ENCODE measurements at places on chromosomes 1 and 21.

- peak; percentile 79 for DNase-seq
Measured at GRCh38 chr1:54081306-54082270, 28.2 kb downstream of the TCEANC2 start.

- DNase-seq, result no peak
Measured at GRCh38 chr1:24897263-24898151, 32.6 kb downstream of the RUNX3 start.

GRCh38 chr1:236041631-236042618 is 23.0 kb downstream of the NID1 start:
- DNase-seq, result no peak

DNA sequence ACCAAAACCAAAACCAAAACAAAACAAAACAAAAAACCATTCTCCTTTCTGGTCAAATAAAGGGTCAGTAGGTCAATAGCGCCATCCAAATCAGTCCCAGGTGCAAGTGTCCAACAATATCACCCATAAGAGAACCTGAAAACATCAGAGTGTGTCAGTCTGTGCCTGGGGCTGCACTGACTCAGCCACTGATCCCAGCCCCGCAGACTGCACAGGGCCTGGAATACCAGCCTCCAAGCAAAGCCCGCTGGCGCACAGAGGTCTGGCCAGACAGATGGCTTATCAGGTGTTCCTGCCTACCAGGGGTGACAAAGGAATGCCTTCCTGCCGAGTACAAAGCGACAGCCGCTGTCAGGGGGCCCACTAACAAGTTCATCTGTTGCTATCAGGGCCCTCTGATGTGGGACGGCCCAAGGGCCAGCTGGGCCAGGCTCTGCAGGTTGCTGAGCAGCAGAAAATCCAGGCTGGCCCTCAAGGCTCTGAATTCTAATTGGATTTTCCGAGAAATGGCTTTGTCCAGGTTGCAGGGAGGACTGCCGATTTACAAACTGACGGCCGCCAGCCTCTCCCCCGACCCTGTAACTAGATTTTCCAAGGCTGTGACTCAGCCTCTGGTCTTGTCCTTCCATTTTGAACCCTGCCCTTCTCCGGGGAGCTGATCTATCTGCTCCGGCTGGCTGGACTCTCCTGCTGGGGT is 13.7 kb upstream of the TMEM51 start:
- peak; percentile 40 for DNase-seq

- DNase-seq, result no peak
Measured at GRCh38 chr1:115650961-115651360, 9.2 kb downstream of the VANGL1 start.

GRCh38 chr1:93080179-93080823 is 1.2 kb downstream of the MTF2 start:
- DNase-seq, result peak; percentile 80

DNA sequence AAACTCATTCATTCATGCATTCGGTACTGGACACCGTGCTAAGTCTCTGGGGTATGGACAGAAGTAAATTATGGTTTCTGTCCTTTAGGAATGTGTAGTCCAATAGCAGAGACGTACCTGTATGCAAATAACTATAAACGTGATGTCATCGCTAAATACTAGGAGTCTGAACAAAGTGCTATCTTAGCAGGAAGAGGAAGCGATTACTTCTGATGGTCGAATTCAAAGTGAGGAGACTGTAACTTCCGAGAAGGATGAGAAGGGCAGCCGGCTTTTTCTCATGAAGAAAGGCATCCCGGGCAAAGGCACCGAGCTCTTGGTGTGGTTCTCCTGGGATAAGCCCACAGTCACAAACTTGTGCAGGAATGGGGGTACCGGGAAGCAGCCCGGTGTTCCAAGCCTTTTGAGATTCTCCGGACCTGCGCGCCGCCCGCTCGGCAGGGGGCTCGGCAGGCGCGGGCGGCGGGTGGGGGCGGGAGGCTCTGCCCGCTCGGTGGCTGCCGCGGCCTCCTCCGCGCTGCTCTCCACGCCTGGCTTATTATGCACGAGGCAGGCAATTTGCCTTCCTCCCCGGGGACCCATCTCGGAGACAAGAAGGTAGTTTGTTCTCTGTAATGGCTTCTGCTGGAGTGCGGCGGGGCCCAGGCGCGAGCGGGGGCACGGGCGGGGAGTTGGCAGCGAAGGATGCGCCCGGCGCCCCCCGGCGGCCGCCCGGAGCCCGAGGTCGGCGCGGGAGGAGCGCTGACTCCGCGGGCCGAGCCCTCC is 67.5 kb upstream of the CD1D start:
- peak; percentile 40 for DNase-seq

DNA sequence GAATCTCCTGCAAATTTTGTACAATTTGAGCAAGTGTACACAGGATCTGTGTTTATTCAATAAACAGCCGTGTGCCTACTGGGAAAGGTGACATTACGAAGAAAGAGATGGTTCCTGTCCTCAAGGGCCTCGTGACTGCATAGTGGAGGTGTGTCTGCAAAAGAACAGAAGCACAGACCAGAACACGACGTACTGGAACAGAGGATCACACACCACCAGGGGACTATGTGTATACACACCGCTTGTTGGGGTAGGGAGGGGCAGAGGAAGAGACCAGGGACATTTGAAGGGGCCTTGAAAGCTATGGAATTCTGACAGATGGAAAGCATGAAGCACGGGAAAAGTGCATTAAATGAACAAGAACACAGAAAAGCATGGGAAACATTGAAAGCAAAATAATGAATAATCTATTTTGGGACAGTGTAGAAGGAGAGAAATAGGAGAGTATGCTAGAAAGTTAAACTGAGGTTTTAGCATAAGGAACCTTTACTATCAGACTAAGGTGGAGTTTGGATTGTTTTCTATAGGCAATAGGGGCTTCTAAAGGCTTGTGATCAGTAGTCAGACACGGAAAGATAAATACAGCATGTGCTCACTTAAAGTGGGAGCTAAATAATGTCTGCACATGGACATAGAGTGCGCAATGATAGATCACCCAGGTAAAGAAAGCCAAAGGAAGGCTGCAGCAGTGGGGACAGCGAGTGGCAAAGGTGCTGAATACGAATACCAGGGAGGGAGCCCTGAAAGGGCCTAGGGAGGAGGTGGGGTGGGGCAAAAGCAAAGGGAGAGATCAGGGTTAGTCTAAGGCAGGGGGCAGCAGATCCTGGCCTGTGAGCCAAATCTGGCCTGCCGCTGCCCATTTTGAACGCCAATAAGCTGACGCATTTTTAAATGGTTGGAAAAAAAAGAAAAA is 11.0 kb downstream of the JAK1 start:
- no peak for DNase-seq

- DNase-seq, result peak; percentile 41
Measured at GRCh38 chr1:37410815-37411214, 63.6 kb upstream of the ZC3H12A start.

GRCh38 chr1:54403808-54404261 is 2.4 kb downstream of the SSBP3 start:
- peak; percentile 83 for DNase-seq

DNA sequence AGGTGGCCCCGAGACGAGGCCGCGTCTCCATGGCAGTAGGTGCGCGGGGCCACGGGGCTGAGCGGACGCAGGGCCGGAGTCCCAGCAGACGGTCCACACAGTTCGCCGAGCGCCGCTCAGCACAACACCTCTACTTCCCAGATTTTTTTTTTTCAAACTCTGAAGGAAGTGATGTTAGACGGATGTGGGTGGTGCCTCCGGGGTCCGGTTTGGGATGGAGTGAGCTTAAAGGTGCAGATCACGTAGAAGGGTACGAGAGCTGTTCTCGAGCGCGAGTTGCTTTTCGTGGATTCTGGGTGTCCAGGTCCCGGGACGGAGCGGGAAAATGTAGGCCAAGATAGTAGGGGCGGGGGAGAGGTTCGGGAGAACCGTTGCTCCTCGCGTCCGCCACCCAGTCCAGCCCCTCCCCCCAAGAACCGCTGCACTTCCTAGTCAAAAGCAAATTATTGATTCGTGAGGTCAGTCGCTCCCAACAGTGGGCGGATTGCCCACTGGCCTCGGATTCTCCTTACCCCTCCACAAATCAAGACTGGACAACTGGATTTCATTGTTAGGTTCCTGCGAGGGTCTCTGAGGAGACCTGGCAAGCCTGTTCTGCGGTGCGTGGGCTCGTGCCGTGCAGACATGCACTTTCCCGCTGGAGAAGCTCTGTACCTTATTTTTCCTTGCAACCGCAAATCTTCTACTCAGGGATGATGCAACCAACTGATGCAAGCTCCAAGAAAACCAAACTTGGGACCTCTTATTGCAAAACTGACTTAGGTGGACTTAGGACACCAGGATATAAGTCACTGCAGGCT is at the start of gene TXNDC12:
Gene TXNDC12, minus strand, starts transcription at position 126 of the 800 bp plus-strand sequence. Its CDS starts 95 bp downstream, at position 31.
- DNase-seq, result peak; percentile 92

DNA sequence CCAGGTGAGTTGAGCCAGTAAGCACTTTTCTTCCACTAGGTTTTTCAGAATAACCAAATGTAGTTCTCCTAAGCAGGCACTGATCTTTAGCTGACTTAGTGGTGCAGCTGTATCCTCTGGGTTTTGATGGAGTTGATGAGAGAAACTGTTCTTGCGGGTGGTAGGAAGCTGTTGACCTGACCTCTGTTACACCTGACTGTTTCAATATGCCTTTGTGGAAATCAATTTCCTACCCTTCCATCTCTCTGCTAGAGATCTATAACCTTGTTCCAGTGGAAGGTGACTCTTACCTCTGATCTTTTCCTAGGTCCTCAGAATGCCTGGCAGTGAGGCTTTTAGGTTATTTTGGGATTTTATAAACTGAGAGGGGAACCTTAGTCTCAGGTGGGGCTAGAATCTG is 51.6 kb upstream of the MACF1 start:
- no peak for DNase-seq

DNA sequence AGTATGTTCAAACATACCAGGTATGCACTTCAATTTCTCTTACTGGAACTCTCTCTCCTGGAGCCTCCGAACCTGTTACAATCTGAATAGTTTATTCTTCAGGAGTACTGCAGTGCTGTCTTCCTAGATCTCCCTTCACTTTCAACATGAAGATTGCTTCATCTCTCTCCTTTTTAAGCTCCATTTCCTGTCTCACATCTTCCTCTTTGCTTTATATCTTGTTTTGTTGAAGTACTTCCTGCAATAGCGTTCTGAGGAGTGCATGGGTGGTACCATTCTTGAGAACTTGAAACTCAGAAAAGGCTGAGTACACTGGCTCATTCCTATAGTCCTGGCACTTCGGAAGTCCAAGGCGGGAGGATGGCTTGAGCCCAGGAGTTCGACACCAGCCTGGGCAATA is 15.7 kb upstream of the C1orf146 start:
- DNase-seq, result no peak

- no peak for DNase-seq
Measured at GRCh38 chr1:248894837-248895236, 11.2 kb upstream of the PGBD2 start.

DNA sequence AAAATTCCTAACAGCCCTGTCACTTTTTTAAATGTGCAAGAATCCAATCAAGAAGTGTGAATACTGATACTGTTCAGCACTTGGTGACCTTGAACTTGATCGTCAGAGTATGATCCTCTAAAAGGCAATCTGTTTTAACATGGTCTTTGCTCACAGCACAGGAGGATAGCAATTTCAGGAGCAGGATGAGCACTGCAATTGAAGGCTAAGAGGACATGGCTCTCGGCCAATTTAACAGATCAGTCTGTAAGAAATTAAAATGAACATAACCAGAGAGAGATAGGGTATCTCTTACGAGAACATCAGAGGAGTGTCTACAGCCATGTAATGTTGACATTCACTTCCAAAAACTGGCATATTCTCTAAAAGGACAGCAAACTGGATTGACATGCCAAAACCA is 243.1 kb downstream of the LTN1 start:
- no peak for DNase-seq
